ENCODE measurements at places on chromosomes 5 and 9.

DNA sequence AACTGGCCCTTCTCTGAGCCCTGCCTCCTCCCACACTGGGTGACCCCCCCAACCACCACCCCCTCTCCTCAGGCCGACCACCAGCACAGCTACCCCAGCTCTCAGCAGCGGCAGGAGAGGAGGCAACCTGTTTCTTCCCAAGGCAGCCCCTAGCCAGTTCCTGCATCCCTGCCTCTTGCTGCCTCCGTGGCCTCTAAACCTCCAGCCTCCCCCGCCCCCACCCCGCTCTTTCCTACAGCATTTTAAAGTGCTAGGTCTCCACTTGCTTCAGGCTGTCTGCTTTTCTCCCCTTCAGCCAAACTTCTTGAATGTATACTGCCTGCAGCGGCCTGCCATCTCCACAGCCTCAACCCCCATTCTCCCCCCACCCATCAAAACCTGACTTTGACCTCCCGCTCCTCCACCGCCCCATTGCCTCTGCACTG lies 135.6 kb downstream of the DAB2IP start:
- no peak for DNase-seq

GRCh38 chr5:111278858-111279504 lies 54.8 kb downstream of the CAMK4 start:
- peak; percentile 68 for DNase-seq

DNA sequence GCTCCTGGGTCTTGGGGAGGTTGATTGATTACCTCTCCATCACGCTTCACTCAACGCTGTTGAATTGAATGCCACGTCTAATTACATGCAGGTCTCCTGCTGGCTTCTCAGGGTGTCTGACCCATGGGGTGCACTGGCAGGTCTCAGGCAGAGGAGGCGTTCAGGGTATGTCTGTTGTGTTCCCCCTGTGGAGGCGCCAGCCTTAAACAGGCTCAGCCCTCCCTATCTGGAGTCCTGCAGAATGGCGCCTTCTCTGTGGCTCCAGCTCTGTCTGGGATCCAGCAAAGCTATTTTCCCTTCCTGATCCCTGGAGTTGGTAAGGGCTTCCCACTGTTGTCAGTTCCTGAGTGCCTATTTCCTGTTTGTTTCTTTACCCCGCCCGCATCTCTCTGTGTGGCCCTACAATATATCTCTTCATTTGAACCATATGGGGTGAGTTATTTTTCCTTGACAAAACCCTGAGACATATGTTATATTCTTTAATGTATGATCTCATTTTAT lies 150.0 kb downstream of the NTRK2 start:
- no peak for DNase-seq

DNA sequence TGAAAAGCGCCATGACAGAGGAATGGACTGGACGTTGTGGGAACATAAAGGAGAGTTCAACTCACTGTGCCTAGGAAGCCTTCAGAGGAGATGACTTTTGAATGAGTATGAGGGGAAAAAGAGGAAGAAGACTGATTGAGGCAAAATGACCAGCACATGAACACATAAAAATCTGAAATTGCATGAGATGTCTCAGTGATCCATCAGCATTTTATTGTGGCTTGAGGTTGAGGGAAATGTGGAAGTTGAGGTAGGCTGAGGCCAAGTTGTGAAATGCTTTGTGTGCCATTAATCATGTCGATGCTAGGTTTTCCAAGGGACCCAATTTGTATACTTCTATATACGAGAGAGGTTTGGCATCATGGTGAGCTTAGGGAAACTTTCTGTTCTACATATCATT lies 140.9 kb upstream of the TLX3 start:
- no peak for DNase-seq

DNA sequence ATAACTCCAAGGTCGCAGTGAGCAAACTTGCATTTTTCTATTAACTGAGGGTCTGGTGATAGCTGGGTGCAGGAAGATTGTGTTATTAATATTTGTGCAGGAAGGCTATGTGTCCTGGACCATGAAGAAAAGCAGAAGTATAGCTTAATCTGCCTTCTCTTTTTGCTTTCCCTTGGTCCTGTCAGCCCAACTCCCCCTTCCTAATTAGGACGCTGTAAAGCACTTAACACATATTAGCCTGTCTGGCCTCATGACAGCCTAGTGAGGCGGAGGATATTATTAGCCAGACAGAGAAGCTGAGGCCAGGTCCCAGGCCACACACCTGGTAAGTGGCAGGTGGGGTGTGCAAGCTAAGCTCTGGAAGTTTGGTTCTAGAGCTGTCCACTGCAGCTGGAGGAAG lies 29.5 kb downstream of the SLC46A2 start:
- no peak for DNase-seq
